Kidney capillary endothelial cell (primary cell): ENCODE measurements at places on chromosomes 6 and 20.

GRCh38 chr6:37208793-37209192 lies 38.8 kb downstream of the PIM1 start:
- DNase-seq, result no peak

DNA sequence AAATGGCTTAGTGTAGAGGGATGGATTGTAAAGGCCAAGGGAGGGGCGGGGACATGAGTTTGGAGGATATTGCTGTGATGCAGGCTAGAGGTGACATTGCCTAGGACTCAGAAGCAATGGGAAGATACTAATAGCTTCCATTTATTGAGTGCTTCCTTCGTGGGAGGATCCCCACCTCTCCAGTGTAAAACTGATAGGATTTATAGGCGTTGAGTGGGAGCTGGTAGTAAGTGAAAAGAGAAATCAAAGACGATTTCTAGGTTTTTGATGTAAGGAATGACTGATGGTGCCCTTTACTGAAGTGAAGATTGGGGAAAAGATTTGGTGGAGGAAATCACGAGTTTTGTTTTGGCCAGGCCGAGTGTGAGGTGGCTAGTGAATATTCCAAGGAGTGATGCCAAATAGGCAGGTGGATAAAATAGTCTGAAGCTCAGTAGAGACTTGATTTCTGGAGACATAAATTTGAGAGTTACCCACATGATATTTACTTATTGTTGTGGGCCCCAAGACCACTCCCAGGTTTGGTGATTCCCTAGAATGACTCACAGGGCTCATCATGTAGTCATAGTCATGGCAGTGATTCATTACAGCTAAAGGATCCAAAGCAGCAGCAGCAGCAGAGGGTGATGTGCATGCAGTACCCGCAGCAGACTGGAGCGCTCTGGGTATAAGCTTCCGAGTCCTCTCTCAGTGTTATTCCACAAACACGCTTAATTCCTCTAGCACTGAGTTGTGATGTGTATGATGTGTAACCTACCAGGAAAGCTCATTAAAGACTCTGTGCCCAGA lies 10.2 kb downstream of the RPRD1B start:
- peak; percentile 61 for DNase-seq

DNA sequence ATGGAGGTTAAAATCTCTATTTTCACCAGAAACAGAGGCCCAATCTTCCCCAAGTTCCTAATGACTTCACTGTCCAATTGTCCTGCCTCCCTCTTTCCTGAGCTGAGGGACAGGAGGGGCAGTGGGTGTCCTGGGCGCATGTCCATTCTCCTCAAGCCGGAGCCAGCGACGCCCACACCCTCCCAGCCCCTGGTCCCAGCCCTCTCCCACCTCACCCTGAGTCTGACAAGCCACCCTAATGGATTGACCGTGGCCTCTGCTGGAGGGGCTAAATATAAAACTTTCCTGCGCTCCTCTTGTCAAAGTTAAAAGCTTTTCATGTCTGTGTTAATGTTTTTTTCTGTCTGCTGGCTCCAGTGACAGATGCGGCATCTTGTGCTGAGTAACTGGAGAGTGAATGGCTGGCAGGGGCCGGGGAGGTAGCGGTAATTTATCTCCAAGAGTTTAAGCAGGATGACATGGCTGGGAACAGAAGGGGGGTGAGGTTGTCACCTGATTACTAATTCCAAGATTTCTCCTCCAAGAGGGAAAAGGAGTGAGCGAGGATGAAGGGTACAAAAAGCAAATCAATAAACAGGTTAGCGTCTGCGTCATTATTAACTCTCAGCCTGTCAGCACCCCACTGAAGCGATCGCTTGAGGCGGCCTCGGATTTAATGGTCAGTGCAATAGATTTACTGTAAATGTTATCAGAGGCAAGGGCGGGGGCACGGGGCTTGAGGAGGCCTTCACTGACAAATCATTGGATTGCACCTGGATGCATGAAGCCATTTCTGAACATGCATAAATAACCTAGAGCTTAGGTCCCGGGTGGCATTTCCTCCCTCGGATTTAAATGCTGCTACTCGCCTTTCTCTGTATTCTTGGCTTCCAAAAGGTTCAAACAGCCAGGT lies 118.1 kb upstream of the MAFB start:
- no peak for DNase-seq

- DNase-seq, result no peak
Observed at GRCh38 chr6:16533721-16534136, 227.5 kb downstream of the ATXN1 start.

DNA sequence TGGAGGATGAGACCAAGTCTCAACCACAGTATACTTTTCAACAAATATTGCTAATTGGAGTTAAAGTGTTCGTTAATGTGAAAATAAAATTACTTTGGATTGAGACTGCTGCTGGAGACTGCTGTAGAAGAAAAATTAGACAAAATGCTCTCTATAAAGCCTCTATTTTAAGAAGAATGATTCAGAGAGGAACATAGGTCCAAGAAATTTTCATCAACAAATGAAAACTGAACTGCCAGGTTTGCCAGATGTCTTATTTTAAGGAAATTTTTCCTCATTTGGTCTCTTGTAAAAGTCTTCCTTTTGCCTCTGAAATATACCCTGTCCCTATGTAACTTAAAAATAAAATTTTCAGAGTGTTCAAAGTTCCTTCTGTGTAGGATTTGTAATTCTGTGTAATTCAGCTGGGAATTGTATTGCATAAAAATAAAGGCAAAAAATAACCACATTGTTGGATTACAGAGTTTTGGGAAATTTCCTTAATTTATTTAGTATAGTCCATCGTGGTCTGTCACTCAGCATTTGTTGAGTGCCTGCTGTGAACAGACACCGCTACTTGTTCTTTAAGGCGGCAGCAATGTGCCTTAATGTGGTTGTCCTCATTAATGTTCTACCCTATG lies 27.4 kb downstream of the ANKS1A start:
- DNase-seq, result no peak

- no peak for DNase-seq
Observed at GRCh38 chr6:118240878-118241528, 307.1 kb upstream of the PLN start.

DNA sequence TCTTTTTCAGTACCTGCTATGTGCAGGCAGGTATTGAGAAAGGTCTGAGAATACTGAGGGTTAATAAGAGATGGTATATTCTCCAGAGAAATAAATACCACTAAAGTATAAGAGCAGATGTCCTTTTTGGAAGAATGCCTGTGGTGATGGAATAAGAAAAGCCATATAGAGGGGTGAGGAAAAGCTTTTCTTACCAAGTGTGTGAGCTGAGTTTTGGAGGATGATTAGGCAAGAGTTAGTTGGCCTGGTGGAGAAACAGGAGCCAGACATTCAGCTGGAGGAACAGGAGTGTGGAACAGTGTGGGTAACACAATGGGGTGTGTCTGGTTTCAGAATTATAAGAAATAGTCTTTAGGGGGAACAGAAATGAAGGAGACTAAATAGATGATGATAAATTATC lies 19.9 kb downstream of the ZNF451 start:
- DNase-seq, result no peak

GRCh38 chr6:9412951-9413559 lies 977.7 kb upstream of the SLC35B3 start:
- peak; percentile 12 for DNase-seq

DNA sequence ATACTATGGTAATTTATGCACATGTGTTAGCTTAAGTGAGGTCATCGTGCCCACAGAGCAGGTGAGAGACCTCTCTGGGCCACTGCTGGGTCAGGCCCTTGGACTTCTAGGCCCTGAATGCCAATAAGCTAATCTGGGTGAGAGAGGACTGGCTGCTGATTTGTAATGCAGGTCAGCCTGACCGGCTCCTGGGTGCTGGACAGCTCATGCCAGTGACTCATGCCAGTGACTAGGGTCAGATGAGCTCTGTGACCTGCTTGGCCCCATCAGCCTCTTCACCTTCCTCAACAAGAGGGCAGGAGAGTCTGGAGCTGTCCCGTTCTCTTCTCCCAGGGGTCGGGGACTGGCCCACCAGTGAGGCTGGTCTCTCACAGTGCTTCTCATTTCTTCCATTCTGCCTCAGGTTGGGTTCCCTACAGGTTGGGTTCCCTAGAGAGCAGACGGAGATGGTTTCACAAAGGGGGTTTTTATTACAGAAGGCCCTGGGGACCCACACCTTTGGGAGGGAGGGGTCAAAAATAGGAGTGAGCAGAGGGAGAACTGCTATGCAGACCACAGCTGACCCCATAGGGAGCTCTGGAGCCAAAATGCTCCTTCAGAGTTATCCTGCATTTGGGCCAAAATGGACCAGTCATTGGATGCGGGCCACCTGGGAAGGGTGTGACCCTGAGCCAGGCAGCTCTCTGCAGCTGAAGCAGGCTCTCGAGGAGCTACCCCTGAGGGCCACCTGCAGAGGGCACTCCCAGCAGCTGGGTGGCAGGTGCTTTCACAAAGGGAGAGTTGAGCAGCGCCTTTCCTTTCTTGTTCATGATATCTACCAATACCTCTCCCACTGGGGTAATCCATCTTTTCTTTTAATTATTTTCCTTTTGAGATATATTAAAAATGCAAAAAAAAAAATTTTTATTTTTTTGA lies 2.2 kb upstream of the OXT start:
- DNase-seq, result peak; percentile 30

DNA sequence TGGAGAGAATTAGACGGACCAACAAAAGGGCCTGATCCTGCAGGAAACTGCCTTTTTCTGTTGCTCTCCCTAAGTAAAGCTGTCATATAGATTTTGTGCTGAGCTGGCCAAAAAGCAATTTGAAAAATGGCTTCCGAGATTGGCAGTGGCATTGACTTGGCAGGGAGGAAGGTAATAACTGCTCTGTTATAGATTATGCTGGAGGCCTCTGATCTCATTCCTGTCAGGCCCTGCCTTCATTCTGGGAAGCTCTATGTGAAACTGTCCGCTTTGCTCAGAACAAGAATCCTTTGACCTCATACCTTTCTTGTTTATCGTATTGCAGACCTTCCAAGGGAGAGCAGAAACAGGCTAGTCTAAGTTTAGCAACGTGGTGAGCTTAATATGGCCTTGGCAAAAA lies 234.4 kb downstream of the PHACTR1 start:
- no peak for DNase-seq

GRCh38 chr6:74222768-74223333 lies 526.8 kb downstream of the CD109 start:
- no peak for DNase-seq

GRCh38 chr6:113953346-113953745 lies 17.6 kb downstream of the HDAC2 start:
- no peak for DNase-seq

DNA sequence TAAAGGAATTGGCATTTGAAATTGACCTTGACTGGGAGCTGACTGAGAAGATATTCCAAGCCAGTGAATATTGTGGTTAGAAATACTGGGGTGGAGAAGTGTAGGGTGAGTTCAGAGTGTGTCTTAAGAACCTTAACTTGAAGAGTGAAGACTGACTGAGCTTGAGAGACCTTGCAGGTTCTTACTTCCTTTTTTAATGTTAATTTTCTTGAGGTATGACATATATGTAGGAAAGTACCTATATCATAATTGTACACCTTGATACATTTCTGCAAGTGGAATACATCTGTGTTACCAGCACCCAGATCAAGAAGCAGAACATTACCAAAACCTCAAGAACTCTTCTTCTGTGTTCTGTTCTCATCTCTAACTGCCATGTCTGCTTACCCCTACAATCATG lies 11.0 kb downstream of the DHX35 start:
- no peak for DNase-seq

DNA sequence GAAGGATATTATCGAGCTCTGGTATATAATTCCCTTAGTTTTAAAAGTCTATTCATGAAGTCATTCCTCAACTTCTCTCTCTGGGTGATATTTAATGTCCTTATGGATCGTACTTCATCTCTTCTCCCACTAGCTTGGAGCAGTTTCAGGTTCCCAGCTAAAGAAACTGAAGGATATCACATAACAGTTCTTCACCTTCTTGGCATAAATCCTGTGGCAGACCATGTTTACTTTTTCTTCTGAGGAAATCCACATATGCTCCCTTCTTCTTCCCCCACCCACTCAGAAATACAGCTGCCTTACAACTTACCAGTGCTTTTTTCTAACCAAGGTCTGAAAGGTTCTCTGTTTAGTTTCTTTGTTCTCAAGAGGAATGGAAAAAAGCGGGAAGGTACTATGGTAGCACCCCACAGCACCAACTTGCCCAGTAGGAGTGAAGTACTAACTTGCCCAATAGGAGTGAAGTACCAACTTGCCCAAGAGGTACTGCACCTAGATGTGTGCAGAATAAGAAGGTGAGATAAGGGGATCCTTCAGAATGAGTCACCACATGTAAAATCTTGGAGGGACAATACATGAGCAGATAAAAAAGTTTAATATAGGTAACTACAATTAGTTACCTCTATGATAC lies 53.1 kb downstream of the TSPYL4 start:
- no peak for DNase-seq

GRCh38 chr20:10218536-10219451 lies at the start of gene SNAP25:
SNAP25 (plus strand) TSS chr20:10218830; CDS start chr20:10275492, 56,662 bp downstream.
- DNase-seq, result peak; percentile 47
